Chondrocyte (in vitro differentiated cells): ENCODE measurements at places on chromosomes 13 and 19. TPM values are rescaled to one million over a fixed set of nuclear protein-coding genes. Genes with fewer than 3 reads are reported as not detected.

The SIGLEC9 gene
- not detected in 3 replicates for total RNA-seq

The LILRB3 gene
- total RNA-seq, result not detected in 3 replicates

The ZNF587B gene
- 6.9 to 14.5 TPM (median 8.0 TPM) in 3 replicates for total RNA-seq

The CERS4 gene
- total RNA-seq, result 16.3 to 26.0 TPM (median 24.7 TPM) in 3 replicates

The PSG11 gene
- total RNA-seq, result not detected in 3 replicates

The CD33 gene
- not detected in 3 replicates for total RNA-seq

The IZUMO4 gene
- total RNA-seq, result 2.4 to 3.9 TPM (median 3.2 TPM) in 3 replicates

The SPIB gene
- not detected in 3 replicates for total RNA-seq

GRCh38 chr19:38304352-38304865, 358 bp downstream of the C19orf33 start:
- no peaks in the 10 kb centered on the region for H3K27me3 ChIP-seq
- peaks cover 2% of the 10 kb centered on the region for H3K36me3 ChIP-seq
- peaks cover 26% of the 10 kb centered on the region for H3K4me1 ChIP-seq
- no peak overlapping the region for H3K27ac ChIP-seq
- DNase-seq, result no peak

DNA sequence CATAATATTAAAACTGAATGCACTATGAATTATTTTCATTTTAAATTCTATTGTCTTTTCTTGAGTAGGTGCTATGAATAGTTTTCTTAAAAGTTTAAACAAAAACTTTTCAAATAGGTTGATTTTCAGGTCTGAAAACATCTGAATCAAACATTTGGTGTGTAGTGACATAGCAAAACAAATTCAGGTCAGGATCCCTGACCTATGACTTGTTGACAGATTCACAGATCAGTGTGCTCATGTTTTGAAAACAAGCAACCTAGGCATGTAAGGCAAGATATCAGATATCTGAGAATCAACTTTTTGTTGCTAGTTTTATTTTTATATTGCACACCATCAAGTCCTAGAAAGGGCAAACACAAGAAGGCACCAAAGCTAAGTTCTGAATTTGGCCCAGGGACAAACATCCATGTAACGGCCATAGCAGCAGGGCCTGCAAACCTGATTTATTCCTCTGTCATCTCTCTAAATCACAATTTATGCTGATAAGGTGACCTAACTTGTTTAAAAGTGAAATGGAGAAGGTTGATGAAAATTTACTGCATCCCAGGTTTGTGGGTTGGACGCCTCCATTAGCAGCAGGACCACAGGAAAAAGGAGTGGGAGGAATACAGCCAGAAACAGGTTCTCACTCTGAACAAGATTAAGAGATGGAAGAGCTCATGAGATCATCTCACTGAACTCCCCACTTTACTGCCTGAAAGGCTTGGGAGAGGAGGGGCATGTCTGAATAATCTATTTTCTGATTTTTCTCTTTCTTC, 337.7 kb downstream of the KCNRG start:
- no peak overlapping the region for H3K4me3 ChIP-seq
- no peak for DNase-seq
- H3K27me3 ChIP-seq, result no peaks in the 10 kb centered on the region
- H3K36me3 ChIP-seq, result no peaks in the 10 kb centered on the region
- peak overlapping the region; percentile 17 for H3K27ac ChIP-seq
- peaks cover 33% of the 10 kb centered on the region for H3K4me1 ChIP-seq

GRCh38 chr13:36549755-36550154, 117.5 kb downstream of the CCNA1 start:
- no peak for DNase-seq
- H3K4me1 ChIP-seq, result no peaks in the 10 kb centered on the region
- H3K36me3 ChIP-seq, result no peaks in the 10 kb centered on the region

DNA sequence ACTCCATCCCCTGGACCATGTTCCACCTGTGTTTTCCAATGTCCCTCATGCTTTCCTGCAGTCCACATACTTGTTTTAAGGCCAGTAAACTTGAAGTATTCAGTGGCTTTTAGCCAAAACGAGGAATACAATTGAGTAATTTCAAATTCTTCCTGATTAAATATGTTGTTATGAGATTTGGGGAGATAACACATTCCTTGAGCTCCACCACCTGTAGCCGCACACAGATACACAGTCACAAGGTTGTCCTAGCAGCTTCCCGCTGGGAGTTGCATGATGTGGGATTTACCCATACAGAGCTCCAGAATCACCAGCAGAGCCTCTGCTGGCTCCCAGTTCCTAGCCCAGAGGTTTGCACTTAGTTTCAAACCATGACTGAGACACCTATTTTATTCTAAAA, 53.6 kb upstream of the FRY start:
- peaks cover 5% of the 10 kb centered on the region for H3K36me3 ChIP-seq
- no peak for DNase-seq
- H3K27ac ChIP-seq, result no peak overlapping the region
- H3K4me3 ChIP-seq, result no peak overlapping the region
- no peaks in the 10 kb centered on the region for H3K27me3 ChIP-seq

DNA sequence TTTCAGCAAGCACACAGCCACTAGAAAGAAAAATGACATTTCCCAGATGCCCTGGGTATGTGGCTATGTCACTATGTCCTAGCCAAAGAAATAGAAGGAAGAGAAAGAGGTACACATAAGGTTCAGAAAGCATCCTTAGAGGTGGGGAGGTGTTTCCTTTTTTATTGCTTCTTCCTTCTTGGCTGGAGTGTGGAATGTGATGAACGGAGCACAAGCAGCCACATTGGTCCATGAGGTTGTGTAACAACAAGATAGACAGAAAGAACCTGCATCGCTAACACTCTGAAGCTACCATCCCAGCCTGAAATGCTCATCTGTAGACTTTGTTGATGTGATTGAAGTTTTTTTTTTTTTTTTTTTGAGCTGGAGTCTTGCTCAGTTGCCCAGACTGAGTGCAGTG, 6.7 kb downstream of the SLC25A23 start:
- no peak overlapping the region for H3K4me3 ChIP-seq
- peaks cover 2% of the 10 kb centered on the region for H3K4me1 ChIP-seq
- no peak for DNase-seq

DNA sequence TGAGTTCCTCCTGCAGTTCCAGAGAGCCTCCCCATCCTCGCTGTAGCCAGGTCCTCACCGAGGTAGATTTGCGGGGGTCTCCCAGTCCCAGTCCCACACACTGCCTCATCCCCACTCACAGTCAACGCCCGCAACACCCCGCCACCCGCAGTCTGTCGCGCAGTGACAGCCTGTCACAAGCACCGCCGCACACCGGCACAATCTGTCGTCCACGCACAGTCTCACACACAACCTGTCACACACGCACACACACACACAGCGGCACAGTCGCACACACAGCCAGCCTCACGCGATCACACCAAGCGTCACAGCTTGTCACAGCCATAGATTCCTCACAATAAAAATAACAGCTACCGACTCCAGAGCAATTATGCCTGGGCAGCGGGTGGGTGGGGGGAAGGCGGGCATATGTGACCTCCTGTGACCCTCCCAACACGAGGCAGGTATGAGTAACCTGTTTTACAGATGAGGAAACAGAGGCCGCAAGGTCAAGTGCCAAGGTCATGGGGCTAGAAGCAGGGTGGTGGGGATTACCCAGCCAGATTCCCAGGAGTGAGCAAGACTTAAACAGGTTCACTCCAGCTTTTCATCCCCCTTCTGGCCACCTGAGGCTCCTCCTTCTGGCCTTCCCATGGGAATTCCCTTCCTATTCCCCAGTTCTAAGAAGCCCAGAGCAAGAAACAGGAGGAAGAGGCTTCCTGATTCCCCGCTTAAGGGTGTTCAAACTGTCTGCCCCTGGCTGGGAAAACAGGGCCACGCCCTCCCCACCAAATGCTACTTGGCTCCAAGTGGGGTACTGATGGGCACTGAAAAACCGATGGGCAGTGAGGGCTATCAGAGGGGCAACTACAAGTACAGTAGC, 13.9 kb downstream of the NFIX start:
- H3K36me3 ChIP-seq, result peaks cover 11% of the 10 kb centered on the region
- DNase-seq, result no peak
- H3K4me1 ChIP-seq, result peaks cover 37% of the 10 kb centered on the region
- peaks cover 18% of the 10 kb centered on the region for H3K27me3 ChIP-seq

- no peak overlapping the region for H3K27ac ChIP-seq
- peaks cover 6% of the 10 kb centered on the region for H3K4me1 ChIP-seq
- peaks cover 42% of the 10 kb centered on the region for H3K36me3 ChIP-seq
- no peaks in the 10 kb centered on the region for H3K27me3 ChIP-seq
Measured at GRCh38 chr19:19823916-19824315, 2.4 kb upstream of the ZNF506 start.

GRCh38 chr19:18865973-18866799, 29.8 kb downstream of the CERS1 start:
- H3K36me3 ChIP-seq, result peaks cover 17% of the 10 kb centered on the region
- no peak overlapping the region for H3K27ac ChIP-seq
- H3K4me1 ChIP-seq, result no peaks in the 10 kb centered on the region
- H3K27me3 ChIP-seq, result no peaks in the 10 kb centered on the region

DNA sequence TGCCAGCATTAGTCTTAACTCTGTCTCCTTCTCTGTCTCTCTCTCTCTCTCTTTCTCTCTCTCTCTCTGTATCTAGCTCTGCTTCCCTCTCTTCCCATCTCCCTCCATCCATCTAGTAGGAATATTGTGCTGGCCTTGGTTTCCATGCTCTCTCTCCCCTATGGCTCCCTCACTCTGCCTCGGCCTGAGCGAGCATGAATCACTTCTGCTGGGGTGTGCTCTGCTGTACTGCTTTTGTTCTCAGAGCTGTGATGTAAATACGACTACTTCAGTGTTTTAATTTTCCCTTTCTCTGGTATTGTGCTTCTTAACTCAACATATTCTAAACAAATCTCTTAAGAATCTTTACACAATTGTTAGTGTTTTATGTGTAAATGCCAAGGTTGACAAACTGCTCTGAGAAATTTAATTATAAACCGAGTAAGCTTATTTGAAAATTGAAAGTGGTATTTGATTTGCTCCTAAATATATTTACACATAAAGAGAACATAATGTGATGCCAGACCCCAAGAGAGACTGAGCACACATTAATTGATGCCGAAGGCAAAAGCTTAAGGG, 211.5 kb upstream of the KL start:
- DNase-seq, result no peak
- no peak overlapping the region for H3K4me3 ChIP-seq
- no peaks in the 10 kb centered on the region for H3K36me3 ChIP-seq
- no peaks in the 10 kb centered on the region for H3K27me3 ChIP-seq

GRCh38 chr13:83215627-83216026, 666.6 kb downstream of the SLITRK1 start:
- no peaks in the 10 kb centered on the region for H3K27me3 ChIP-seq
- H3K4me1 ChIP-seq, result peaks cover 47% of the 10 kb centered on the region
- DNase-seq, result no peak
- peak overlapping the region; percentile 78 for H3K27ac ChIP-seq

GRCh38 chr19:14138576-14139265, 2.3 kb upstream of the ASF1B start:
- no peak for DNase-seq
- H3K27me3 ChIP-seq, result no peaks in the 10 kb centered on the region
- H3K36me3 ChIP-seq, result no peaks in the 10 kb centered on the region
- peak overlapping the region; percentile 96 for H3K27ac ChIP-seq
- H3K4me1 ChIP-seq, result peaks cover 37% of the 10 kb centered on the region

- no peak for DNase-seq
- H3K27me3 ChIP-seq, result peaks cover 37% of the 10 kb centered on the region
- H3K36me3 ChIP-seq, result no peaks in the 10 kb centered on the region
- no peak overlapping the region for H3K27ac ChIP-seq
- no peaks in the 10 kb centered on the region for H3K4me1 ChIP-seq
- no peak overlapping the region for H3K4me3 ChIP-seq
Measured at GRCh38 chr19:39277598-39277997, 9.4 kb downstream of the IFNL2 start.

- peaks cover 30% of the 10 kb centered on the region for H3K27me3 ChIP-seq
- H3K4me3 ChIP-seq, result no peak overlapping the region
- H3K27ac ChIP-seq, result no peak overlapping the region
- no peaks in the 10 kb centered on the region for H3K36me3 ChIP-seq
Measured at GRCh38 chr19:7701049-7701653, 780 bp downstream of the FCER2 start.

- H3K27ac ChIP-seq, result no peak overlapping the region
- H3K36me3 ChIP-seq, result peaks cover 5% of the 10 kb centered on the region
- H3K4me3 ChIP-seq, result no peak overlapping the region
- no peaks in the 10 kb centered on the region for H3K4me1 ChIP-seq
- no peaks in the 10 kb centered on the region for H3K27me3 ChIP-seq
- DNase-seq, result no peak
Measured at GRCh38 chr13:52387721-52388120, 18.3 kb downstream of the THSD1 start.

GRCh38 chr13:67946131-67946530, 716.0 kb upstream of the PCDH9 start:
- no peak for DNase-seq
- H3K36me3 ChIP-seq, result no peaks in the 10 kb centered on the region
- H3K27ac ChIP-seq, result no peak overlapping the region
- H3K4me1 ChIP-seq, result no peaks in the 10 kb centered on the region

DNA sequence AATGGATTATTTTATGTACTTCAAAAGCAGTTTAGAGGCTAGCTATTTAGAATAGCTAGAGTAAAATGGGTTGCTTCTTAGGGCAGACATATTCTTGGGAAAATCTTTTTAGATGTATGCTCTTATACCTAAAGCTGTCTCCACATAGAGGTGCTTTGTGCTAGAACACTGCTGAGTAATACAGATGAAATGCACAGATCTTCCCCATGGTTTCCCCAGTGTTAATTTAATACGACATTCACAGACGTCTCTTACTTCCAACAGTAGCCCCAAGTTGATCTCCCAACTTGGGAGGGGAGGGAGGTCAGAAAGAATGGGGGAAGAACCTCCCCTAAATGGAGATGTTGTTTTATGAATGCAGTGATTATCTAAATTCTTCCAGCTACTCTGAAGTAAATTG, 16.9 kb downstream of the NALCN start:
- no peak overlapping the region for H3K4me3 ChIP-seq
- H3K27me3 ChIP-seq, result no peaks in the 10 kb centered on the region
- peak overlapping the region; percentile 84 for H3K27ac ChIP-seq
- no peak for DNase-seq
- peaks cover 53% of the 10 kb centered on the region for H3K4me1 ChIP-seq

DNA sequence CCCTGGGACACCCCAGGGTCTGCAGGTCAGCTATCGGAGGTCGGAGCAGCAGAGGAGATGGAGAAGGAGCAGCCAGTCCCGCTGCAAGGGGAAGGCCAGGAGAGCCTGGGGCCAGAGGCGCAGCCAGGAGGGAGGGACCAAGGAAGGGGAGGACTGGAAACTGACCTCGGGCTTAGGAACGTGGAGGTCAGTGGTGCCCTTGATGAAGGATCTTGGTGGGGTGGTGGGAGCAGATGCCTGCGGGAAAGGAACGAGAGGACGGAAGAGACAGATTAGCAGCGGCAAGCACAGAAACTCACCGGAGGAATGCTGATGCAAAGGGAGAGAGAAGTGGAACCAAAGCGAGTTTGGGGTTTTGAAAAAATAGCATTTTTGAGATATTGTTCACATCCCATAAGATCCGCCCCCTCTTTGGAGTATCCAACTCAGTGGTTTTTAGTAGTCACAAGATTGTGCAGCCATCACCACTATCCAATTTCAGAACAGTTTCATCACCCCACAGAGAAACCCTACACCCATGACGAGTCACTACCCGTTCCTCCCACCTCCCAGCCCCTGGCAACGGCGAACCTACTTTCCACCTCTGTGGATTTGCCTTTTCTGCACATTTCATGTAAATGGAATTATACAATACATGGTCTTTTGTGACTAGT, 22.1 kb downstream of the PLEKHF1 start:
- no peaks in the 10 kb centered on the region for H3K27me3 ChIP-seq
- peak overlapping the region; percentile 77 for H3K4me3 ChIP-seq
- H3K27ac ChIP-seq, result peak overlapping the region; percentile 100
- H3K36me3 ChIP-seq, result peaks cover 3% of the 10 kb centered on the region
- DNase-seq, result no peak

GRCh38 chr19:17753976-17754375, 2.7 kb downstream of the FCHO1 start:
- H3K27ac ChIP-seq, result no peak overlapping the region
- no peaks in the 10 kb centered on the region for H3K27me3 ChIP-seq
- no peak overlapping the region for H3K4me3 ChIP-seq
- H3K36me3 ChIP-seq, result no peaks in the 10 kb centered on the region
